Ovary (tissue), 10 donors: ENCODE measurements at places on chromosomes 12 and 14.
A peak's percentile ranks its signal among the peaks of the same experiment; 100 is the strongest.

DNA sequence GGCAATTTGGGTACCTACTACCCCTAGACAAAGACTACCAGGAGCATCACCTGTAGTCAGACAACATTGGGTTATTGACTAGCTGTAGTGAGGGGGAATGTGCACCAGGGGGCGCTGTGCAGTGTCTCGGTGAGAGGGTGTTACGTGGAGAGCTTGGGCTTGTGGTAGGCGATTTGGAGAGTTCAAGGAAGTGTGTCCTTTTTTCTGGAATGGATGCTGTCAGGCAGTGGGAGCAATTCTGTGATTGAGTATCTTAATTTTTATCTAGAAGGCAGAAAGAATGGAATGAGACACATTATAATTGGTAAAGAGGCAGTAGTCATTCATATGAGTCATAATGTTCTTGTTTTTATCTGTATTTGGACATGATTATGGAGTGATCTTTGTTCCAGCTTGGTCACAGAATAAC, 187.7 kb downstream of the GALC start:
- no peak for DNase-seq

- no peak for DNase-seq
Measured at GRCh38 chr12:51636581-51636980, 45.5 kb downstream of the SCN8A start.

DNA sequence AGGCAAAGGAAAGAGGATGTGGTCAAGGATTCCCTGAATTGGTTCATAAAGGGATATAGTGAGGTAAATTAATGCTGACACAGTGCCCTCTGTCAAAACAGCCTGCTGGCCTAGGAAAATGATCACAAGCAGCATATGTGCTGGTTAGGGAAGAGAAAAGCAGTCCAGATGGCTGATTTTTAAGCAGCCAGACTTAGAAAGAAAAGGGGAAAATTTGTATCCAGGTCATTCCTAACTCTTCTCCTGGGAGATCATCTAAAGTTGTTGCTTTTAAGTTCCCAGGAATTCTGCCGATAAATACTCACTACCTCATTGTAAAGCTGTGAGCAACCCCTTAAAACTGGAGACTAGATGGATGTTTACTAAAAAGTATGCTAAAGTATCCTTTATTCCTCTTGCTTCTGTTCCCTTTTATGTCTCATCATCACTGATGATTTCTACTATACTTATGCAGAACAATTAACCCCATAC, 46.4 kb upstream of the CNOT2 start:
- DNase-seq: no peak

- peak; percentile 87 for DNase-seq
Measured at GRCh38 chr14:99682809-99683618, 1.1 kb upstream of the CYP46A1 start.

DNA sequence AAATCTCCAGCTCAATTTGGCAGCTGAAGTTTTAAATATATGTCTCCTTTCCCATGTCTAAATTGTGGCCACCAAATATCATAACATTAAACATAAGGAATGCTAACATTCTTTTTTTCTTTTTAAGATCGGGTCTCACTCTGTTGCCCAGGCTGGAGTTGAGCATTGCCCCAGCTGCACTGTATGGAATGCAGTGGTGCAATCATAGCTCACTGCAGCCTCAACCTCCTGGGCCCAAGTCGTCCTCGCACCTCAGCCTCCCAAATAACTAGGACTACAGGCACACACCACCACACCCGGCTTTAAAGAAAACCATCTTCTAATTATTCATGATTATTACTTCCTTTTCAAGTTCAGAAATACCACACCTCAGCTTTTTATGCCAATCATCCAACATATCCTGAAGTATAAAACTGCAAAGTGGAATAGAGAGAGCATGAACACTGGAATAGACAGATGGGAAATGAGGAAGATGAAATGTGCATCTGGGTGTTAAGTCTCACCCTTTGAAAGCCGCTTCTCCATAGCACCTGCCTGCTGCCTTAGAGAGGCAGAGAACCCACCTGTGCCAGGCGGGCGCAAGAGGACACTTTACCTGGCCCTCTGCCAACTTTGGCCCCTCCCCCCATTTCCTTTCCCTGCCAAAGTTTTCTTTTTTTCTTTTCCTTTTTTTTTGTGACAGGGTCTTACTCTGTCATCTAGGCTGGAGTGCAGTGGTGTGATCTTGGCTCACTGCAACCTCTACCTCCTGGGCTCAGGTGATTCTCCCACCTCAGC, 2.8 kb upstream of the EML1 start:
- no peak for DNase-seq

DNA sequence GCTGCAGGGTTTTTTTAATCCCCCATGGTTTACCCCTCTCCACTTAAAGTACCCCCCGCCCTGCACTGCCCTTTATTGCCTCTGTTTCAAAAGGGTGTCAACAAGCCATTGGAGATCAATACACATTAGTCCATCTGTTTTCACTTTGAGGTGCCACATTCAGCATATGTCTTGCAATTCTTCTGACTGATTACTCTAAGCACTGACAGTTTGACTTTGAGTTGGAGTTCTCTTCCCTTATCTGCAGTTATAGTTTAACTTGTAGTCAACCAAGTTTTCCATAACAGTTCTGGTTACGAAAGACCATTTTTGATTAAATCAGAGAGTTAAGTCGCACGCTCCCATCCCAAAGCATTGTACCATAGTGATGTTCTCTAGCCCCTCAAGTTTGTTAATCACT, 260.8 kb upstream of the TBX3 start:
- no peak for DNase-seq

DNA sequence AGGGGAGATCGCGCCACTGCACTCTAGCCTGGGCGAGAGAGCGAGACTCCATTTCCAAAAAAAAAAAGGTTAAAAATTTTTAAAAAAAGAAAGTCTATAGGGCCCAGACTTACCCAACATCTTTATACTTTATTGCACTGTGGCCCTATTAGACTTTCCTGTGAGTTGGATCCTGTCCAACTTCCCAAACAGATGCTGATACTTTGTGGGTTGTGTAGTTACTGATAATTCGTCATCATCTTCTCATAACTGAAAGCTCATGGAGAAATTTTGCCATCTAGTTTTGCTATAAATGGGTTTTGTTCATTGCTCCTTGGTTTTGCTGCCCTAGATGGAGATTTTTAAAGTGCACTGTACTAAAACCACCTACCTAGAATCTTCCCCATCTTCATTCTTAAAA, 31.1 kb downstream of the APOBEC1 start:
- no peak for DNase-seq

GRCh38 chr12:42923156-42923555, 333.6 kb upstream of the PRICKLE1 start:
- no peak for DNase-seq

DNA sequence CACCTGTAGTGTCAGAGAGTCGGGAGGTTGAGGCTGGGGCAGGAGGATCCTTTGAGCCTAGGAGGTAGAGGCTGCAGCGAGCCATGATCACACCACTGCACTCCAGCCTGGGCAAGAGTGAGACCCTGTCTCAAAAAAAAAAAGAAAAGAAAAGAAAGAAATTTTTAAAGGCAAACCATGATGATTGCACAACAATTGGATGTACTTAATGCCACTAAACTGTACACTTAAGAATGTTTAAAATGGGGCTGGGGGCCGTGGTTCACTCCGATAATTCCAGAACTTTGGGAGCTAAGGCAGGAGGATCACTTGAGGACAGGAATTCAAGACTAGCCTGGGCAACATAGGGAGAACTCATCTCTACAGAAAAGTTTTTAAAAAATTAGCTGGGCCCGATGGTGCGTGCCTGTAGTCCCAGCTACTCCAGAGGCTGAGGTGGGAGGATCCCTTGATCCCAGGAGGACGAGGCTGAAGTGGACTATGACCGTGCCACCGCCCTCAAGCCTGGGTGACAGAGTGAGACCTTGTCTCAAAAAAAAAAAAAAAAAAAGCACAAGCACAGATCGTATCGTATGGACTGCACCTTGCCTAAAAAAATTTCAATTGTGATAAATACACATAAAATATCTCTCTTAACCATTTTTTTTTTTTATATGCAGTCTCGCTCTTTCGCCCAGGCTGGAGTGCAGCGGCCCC, 32.7 kb downstream of the JAG2 start:
- DNase-seq: no peak

DNA sequence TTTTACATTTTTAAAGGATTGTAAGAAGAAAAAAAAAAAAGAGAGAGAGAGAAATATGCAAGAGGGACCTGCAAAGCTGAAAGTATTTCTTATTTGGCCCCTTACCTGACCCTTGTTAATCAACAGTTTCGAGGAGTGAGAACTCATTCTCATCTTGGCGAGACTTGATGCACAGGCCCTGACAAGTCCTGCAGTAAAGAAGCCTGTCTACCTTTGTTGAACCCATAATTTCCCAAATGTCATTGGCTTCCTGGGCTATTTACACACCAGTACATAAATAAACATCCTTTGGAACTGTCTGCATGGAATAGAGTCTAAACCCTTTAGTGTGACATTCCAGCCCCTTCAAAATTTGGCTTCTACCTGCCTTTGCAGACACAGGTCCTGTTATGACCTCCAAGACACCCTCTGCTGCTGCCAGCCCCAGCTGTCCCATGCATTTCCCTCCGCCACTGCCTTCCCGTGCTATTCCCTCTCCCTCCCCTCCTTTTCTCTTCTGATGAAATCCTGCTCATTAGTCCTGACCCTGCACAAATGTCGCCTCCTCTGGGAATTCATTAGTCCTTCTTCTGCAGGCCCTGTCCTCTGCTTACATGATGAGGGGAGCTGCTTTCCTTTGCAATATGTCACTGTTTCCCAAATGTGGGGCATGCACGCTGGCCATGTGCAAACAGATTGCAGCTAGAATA, 35.1 kb downstream of the MYL2 start:
- no peak for DNase-seq

DNA sequence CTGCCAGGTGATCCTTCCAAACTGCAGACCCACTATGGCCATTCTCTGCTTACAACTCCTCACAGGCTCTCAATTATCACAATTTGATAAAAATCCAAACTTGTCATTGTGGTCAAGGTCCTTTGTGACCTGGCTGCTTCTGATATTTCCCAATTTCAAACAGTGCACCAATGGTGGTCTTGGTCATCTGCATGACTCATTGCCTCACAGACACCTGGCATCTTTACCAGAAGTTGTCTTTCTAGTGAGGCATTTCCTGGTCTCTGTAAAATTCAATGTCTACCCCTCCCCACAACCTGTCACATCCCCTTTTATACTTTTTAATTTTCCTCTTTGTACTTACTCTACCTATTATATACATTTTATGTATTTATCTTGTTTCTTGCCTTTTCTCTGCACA, 17.8 kb upstream of the PAPOLA start:
- no peak for DNase-seq

DNA sequence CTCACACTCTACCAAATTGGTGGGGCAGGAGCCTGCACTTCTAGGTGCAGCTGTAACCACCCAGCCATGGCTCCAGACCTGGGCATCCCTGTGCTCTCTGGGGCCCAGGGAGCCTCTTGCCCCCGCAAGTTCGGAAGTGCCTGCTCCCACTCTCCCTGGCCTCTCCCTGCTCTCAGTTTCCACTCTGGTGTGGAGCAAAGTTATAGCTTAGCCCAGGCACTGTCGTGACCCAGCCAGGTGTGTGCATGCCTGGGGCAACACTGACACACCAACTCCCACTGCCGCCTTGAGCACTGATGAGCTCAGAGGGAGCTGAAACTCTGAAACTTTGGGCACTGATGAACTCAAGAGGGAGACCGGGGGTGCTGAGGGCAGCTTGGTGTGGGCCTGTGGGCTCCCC, 8.7 kb upstream of the FBXO33 start:
- DNase-seq: no peak

DNA sequence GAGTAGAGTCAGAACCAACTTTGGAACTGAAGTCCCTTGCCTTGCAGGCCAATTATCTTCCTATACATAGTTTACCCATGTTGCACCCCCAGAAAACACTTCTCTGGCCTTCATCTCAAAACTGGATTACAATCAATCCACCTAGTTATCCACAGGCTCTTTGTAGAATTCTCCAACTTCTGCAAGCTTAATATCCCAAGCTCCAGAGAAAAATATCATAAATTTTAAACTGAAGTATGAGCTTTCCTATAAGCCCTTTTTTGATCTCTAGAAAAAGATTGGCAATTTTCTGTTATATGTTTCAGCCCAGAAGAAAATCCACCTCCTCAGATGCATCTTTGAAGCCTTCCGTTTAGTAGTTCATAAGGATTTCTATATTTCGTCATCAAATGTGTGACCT, 553.4 kb downstream of the SNAPC1 start:
- no peak for DNase-seq

DNA sequence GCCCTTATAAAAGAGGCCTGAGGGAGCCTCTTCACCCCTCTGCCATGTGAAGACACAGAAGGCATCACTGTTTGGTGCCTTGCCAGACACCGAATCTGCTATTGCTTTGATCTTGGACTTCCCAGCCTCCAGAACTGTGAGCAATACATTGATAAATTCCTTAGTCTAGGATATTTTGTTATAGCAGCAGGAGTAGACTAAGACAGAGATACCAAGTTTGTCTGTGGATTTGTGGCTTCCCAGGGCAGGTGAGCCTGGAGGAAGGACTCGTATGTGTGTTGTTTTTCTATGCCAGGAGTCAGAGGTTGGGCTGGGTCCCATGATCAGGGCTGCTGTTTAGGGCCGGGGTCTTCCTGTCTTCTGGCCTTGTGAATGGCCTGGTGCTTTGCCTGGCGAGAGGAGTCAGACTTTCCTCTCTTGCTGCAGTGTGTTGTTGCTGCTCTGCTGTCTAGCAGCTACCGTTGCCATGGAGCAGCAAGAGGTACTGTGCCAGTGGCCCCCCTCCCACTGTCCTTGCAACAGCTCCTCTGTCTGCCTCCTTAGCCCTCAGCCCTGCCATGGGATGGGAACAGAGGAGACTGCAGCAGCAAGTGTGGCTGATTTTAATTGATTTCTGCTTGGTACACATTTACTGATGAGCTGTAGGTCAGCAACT, 111.2 kb downstream of the CHST11 start:
- DNase-seq: no peak

DNA sequence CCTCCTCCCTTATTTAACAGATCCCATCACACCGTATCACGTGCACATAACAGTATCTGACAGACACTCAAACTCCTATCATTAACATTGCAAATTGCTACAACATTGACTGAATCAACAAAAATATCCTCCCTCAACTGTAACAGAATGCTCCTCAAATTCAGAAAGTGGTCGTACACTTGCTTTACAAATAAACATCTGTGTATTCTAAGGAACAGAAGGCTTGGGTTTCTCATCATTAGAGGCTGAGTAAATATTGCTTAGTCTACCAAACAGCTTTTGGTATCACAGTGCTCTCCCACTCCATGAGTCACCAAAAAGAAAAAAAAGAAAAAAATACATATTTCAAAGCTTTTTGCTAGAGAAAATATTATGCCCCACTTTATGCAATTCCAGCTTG, 23.9 kb downstream of the FERMT2 start:
- DNase-seq: no peak

DNA sequence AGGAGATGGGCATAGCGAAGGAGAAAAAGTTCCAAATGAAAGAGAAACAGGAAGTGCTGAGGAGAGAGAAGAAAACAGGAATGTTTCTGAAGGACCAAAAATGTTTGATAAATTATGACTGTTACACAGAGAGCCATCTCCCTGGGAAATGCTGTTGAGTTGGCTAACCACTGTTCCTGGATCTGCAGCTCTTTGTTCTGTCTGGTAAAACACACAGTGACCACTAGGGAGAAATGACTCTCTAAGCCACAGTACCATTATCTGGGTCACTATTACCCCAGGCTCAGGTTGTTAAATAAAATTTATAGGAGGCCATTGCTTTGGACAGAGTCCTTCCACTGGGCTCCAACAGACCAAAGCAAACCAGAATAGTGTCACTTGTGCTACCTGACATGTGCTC, 219.3 kb downstream of the CRADD start:
- DNase-seq: no peak
